CD4-positive, alpha-beta T cell (primary cell): ENCODE measurements at places on chromosomes 11 and 22.

DNA sequence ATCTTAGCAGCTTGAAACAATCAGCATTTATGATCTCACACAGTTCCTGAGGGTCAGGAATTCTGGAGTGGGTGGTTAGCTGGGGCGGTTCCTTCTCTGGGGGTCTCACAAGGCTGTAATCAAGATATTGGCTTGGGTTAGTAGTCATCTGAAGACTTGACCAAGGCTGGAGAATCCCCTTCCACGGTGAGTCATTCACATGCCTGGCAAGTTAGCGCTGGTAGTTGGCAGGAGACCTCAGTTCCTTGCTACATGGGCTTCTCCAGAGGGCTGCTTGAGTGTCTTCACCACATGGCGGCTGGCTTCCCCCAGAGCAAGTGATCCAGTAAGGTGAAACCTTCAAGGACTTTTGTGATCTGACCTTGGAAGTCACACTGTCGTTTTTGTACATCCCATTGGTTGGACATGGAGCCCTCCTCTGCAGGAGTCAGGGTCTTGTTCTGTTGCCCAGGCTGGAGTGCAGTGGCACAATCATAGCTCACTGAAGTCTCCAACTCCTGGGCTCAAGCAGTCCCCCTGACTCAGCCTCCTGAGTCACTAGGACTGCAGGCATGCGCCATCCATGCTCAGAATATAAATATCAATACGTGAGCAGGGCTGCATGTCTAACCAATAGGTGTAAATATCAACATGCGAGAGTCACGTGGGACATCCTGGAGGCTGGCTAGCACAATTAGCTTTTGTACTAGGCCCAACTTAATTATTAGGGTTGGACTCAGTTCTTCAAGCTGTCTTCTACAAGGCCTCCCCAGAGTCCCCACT, 7.2 kb upstream of the NIPSNAP1 start:
- DNase-seq = no peak

- DNase-seq = no peak
Observed at GRCh38 chr22:21797444-21798221, 62.0 kb upstream of the YPEL1 start.

- no peak for DNase-seq
Observed at GRCh38 chr11:119284344-119285157, 32.4 kb downstream of the MCAM start.

DNA sequence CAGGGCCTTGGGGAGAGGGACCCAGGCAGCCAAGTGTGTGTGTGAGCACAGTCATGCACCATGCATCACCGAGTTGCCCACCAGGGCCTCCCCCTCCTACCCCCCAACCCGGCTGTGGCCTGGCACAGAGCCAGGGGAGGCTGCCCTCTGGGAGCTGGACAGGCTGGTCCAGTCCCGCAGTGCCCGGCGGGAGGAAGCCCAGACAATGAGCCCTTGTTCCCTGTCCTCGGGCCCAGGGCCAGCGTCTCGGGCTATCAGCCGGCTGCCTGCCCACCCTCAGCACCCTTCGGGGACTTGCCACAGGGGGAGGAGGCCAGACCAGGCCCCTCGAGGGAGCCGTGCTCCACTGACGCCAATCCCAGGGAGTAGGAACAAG, 4.5 kb downstream of the LRRC75B start:
- no peak for DNase-seq

GRCh38 chr11:130192845-130193267, 33.3 kb downstream of the ST14 start:
- DNase-seq = no peak

DNA sequence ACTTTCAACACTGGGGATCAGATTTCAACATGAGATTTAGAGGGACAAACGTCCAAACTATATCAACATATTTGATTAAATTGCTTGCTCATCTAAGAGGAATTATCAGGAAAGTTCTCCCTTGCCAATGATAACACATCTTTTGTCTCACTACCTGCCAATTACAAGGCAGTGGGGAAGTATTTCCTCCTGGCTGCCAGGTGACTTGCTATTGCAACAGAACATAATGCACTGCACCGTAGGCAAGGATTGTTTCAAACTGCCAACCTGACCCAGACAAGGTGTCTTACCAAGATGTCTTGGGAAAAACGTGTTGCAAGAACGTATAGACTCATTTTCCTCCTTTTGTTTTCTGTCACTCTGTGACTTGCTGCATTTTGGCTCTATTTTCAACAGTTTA, 711.6 kb downstream of the METTL15 start:
- no peak for DNase-seq

DNA sequence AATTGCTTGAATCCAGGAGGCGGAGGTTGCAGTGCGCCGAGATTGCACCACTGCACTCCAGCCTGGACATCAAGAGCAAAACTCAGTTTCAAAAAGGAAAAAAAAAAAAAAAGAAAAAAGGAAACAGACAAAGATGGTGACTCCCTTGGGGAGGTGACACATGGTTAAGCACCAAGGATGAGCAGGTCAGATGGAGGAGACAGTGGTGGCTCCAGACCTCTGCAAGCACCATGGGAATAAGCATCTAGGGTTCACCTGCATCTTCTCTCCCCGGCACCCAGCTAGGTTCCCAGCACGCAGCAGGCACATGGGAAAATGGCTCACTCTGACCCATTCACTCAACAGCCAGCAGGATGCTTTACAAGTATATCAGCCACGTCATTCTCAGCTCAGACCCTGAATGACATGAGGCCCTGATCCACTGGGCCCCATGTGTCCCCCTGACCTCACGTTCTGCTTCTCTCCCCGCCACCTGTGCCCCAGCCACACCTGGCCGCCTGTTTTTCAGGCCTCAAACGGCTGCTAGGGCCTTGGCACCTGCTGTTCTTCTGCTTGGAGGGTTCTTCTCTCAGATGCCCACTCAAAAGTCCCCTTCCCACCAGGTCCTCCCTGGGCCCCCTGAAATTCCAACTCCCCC, 24.2 kb downstream of the A4GALT start:
- DNase-seq = no peak

GRCh38 chr11:115030166-115030565, 351.8 kb downstream of the NXPE2 start:
- no peak for DNase-seq

- DNase-seq = no peak
Observed at GRCh38 chr11:71774603-71775222, 58.3 kb upstream of the DEFB108B start.

- DNase-seq = no peak
Observed at GRCh38 chr11:130581646-130582045, 133.2 kb downstream of the ADAMTS15 start.

GRCh38 chr11:57410287-57410686, 16.6 kb downstream of the SLC43A3 start:
- DNase-seq = no peak

GRCh38 chr11:98862169-98862568, 158.6 kb upstream of the CNTN5 start:
- no peak for DNase-seq

DNA sequence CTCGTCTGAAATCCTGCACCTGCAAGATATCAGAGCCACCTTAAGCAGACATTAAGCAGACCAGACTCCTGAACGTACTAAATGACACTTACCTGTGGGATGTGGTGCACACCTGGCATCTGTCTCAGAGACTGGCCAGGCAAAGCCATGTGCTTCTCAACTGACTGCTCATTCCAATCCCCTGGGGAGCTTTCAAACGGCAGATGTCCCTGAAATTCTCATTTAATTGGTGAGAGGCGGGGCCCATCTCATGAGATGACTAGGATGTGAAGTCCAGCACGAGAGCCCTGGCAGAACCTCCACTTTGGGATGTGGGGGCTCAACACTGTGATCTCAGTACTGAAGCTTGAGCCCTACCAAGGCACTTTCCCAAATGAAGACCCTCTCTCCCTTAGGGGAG, 84.9 kb upstream of the HMGXB4 start:
- DNase-seq = no peak

GRCh38 chr22:49234459-49234858, 593.2 kb downstream of the BRD1 start:
- no peak for DNase-seq

DNA sequence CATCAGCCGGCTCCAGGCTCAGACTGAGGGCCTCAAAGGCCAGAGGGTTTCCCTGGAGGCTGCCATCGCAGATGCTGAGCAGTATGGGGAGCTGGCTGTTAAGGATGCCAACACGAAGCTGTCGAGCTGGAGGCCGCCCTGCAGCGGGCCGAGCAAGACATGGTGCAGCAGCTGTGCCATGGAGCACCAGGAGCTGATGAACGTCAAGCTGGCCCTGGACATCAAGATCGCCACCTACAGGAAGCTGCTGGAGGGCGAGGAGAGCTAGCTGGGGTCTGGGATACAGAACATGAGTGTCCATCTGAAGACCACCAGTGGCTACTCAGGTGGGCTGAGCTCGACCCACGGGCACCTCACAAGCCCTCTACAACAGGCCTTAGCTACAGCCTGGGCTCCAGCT, 4.0 kb upstream of the SCUBE2 start:
- DNase-seq = no peak

GRCh38 chr11:62148271-62148980, 24.6 kb downstream of the INCENP start:
- DNase-seq = peak; percentile 21

- DNase-seq = no peak
Observed at GRCh38 chr11:42631220-42631843, 680.5 kb upstream of the API5 start.

- DNase-seq = no peak
Observed at GRCh38 chr11:132910011-132910760, 622.1 kb downstream of the OPCML start.

- no peak for DNase-seq
Observed at GRCh38 chr11:72239849-72240460, 4.0 kb downstream of the PHOX2A start.

- DNase-seq = no peak
Observed at GRCh38 chr11:19474211-19474610, 233.5 kb upstream of the E2F8 start.

DNA sequence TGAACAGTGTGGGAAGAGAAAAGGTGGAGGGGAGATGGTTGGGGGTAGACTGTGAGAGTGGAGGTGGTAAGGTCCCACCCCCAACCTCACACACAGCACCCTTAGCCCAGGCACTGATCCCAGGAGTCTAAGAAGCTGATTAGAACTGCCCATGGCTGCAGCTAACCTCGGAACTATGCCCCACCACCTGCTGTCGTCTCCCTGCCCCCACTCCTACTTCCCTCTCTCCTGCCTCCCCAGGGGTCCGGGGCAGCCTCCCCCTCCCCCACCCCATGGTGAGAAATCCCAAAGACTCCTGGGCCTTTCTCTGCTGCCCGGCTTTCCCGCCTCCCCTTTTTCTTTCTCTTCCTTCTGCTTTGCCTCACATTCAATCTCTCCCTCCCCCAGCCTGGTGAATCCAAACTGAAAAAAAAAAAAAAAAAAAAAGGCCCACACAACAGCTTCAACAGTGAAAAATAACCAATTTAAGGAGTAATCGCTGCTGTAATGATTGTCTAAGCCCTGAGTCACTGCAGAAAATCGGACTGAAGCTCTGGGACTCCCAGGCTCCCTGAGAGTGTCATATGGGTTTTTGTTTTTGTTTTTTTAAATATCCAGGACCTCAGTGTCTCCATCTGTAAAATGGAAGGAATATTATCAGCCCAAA, 9.6 kb upstream of the TP53I11 start:
- DNase-seq = no peak

DNA sequence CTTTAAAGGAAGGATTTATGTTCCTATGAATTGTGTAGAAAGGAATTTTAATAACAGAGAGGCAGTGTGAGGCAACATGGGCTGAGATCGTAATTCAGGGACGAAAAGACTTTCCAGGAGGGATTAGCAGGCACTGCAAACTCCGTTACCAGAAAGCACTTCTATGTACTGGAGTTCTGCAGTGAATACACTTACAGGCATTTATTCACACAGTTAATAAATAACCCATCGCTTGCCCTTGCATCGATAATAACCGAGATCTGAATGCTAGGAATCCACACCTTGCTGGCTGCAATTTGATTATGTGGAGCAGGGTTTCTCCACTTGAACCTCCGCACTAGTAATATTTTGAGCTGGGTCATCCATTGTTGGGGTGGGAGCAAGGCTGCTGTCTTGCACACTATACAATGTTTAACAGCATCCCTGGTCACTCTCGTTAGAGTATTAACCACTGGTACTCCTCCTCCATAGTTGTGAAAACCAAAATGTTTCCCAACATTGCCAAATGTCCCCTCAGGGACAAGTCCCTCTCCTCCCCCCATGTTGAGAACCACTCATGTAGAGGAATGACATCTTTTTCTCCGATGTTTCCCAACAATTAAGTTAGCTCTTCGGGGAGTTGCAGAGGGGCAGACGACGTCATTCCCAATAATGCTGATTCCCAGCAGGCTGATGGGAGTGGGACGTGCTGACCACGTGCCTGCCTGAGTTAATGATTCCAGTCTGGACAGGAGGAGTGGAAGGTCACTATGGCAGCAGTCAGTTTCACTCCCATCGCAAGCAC, 99.5 kb downstream of the SNX19 start:
- no peak for DNase-seq

DNA sequence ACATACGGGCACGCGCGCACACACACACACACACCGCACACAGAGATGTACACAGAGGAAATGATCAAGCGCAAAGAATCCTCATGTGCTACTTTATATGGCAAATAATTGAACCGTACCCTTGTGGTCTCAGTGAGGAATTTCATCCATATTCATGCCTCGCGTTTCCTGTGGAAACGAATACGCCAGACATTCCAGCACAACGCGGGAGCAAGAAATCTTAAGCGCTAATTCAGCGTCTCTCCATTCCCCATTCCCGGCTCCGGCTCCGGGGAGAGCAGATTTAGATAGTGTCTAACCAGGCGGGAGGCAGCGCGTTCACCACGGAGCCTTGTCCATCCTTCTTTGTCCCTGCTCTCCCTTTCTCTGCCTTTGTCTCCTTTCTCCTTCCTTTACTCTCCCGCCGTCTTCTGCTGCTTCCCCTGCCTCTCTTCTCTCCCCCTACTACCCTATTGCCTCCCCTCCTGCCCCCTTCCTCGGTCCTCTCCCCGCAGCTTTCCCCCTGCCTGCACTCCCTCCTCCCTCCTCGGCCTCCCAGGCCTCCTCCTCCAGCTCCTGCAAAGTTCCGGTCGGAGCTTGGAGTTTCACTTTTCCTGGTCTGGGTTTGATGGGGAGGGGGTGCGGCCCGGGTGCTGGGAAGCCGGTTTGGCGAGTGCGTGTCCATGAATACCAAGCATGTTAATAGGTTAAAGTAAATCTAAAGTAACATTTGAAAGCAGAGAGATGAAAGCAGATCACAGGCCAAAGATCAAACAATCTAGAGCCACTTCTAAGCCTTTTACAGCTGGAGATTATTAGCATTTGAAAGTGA, 579.3 kb downstream of the BUD13 start:
- DNase-seq = no peak

DNA sequence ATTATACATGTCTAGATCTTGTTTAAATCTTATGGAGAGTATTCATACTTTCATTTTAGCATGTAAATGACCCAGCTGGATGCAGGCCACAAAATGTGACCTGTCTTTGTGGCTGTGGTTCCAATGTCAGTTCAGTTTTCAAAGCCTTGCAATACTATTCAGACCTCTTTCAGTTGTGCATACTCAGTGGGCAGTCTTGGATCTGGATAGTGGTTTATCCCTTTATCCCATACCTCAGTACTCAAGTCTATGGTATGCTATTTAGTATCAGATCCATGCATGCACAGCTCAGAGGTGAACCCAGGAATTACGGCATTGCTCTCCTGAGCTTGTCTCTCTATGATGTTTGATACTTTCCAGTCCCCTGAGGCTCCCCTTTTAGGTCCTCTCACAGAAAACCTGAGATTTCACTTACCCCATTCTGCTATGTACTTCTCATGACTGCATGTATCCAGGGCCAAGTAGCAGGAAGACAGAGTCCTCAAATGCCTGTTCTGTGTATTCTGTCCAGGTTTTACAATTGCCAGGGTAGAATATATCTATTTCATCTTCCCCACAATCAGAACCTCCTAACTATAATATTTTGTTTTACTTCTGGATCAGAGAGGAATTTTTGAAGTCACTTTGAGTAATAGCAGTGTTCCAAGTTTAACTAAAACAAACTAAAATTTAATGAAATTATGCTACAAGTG, 6.9 kb upstream of the P4HA3 start:
- DNase-seq = no peak
